Hematopoietic multipotent progenitor cell treated with erythropoietin and hydrocortisone succinate and interleukin-3 and kit ligand, for 8 days (in vitro differentiated cells): ENCODE measurements at places on chromosomes 7 and 10.
A peak's percentile ranks its signal among the peaks of the same experiment; 100 is the strongest.

DNA sequence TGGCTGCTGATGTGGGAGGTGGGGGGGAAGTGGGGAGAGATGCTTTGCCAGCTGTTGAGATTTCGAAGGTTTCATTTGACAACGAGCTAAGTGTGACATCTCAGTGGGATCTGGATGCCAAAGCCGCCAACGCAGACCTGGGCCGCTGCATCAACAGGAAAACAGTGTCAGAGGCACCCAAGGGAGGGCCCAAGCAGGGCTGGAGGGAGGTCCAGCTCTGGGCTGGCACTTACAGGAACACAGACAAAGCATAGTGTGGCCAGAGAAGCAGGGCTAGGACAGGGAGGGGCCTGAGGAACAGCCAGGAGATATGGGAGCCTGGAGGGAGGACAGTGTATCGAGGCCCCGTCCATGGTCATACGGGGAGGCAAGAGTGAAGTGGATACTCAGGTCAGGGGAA, 73.1 kb downstream of the GTF2IRD1 start:
- DNase-seq = no peak

DNA sequence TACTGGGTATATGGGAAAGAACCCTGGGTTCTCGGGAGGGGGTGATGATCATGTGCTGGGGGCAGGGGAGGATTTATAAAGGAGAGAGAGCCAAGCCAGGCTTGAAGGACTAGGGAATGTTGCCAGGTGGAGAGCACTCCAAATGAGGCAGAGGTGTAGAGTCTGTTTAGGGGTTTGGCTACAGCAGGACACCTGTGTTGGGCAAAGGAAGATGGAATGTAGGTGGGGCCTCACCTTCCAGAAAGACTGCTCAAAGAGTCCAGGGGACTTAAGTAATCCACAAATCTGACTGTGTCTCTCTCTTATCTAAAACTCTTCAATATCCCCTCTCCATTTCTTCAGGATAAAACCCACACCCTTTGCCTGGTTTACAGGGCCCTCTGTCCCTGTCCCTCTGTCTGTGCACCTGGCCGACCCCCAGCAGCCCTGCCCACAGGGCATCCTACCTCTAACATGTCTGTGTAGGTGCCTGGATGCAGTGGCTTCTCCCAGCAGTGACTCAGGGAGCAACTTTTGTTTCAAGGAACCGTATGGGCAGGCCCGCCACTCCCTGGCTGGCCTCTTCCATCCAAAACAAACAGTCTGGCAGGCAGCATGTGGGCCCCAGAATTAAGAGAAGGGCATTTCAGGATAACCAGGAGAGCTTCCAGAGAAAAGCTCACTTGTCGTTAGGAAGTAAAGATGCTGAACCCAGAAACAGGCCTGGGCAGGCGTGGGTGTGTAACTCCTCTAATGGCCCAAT, 10.6 kb upstream of the PLEKHA1 start:
- DNase-seq = no peak

DNA sequence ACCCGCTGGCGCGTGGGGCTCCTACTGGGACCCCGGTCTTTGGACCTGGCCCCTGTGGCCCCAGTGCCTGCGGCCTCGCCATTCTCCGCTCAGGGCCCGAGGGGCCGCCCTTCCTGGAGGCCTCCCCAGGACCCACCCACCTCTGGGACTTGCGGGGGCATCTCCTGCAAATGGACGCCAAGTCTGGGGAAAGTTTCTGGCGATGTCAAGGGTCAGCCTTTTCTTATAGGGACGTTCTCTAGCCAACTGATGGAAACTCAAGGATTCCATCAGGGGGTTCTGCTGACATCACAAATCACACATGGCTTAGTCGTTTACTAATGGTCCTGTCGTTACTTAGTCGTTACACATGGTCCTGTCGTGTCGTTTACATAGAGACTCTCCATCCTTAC, 57.7 kb upstream of the RHOBTB1 start:
- no peak for DNase-seq

DNA sequence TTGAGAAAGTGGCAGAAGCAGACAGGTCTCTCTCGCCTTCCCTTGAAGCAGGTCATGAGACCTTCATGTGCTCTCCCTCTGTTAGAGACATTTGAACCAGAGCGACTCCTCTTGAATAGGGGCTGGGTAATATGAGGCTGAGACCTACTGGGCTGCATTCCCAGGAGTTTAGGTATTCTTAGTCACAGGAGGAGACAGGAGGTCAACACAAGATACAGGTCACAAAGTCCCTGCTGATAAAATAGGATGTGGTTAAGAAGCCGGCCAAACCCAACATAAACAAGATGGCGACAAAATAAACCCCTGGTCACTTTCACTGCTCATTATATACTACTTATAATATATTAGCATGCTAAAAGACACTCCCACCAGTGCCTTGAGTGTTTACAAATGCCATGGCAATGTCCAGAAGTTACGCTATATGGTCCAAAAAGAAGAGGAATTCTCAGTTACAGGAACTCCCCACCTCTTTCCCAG, 43.5 kb upstream of the MSRB2 start:
- DNase-seq = no peak

DNA sequence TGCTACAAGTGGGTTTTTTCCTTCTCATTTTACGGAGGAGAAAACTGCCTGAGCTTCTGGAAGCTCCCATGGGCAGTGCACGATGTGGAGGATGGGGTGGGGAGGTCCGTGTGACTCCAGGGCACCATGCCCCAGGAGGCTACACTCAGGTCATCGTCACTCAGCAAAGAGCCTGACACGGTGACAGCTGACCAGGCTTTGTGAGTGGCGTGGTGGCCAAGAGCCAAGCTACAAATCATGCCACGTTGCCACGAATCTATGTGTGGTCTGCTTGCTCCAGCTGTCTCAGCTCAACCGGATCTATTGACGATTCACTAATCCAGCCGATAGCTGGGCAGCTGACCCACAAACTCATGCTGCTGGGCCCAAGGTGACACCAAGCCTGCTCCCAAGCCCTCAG, 27.6 kb upstream of the C10orf71 start:
- DNase-seq = no peak

DNA sequence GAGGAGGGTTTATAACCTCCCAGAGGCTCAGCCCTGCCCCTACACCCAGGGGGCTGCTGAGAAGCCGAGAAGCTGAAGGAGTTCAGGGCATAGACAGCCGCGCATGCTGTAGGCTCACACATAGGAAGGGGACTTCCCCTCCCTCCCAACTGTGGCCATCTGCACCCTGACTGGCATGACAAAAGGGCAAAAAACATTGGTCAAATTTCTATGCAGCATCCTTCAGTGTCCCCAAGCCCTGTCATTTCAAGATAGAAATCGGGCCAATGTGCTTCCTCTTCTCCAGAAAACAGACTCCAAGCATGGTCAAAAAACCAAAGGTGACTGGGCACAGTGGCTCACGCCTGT, 55.9 kb upstream of the MYL10 start:
- no peak for DNase-seq

DNA sequence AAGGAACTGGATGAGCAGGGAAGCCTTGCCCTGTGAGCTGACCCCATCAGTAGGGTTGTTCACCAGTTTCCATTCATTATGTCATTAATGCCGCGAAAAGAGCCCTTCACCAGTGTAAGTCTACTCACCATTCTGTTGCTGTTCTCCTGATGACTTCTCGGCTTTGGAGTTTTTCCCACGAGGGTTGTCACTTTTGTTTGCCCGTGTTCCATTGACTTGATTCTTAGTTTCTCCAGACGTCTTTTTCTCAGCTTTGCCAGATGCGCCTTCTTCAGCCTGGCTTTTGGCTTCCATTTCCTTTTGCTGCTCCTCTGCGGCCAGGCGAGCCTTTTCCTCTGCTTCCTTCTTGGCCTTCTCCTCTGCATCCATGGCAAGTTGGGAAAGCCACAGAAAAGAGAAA, 128.8 kb downstream of the PPP1R17 start:
- DNase-seq = no peak

DNA sequence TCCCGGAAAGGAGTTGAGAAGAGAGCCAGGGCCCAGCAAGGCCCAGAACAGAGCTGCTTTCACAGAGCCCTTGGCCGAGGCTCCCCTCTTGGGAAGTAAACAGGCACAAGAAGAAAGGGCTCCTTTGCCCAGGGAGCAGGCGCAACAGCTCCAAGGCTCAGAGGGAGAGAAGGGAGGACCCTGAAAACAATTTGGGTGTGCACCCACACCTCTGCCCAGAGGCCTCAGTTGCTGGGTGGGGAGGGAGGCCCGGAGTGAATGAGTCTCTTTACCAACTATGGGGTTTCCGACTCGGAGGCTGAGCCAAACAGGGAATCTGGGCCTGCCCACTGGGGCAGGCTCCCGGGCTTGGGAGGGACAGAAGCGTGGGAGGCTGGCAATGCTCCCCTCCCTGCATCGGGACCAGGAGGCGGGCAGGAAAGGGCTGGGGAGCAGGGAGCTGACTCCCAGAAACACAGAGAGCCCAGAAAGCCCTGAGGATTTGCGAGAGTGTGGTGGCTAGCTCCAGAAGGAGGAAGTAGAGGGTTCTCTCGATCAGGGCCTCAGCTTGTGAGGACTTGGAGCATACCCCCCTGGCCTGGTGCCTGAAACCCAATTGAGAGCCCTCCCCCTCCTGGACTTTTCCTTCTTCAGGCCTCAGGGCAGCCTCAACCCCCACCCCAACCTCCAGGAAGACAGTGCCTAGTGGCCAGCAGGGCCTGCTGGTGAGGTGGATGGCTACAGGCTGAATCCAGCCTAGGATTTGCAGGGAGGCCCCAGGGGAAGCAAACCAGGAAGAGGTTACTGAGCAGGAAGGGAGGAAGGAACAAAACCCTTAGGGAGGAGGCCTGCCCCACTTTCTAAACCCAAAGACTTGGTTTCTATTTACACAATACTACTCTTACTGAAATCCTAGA, 6.2 kb downstream of the C10orf105 start:
- no peak for DNase-seq

GRCh38 chr7:82443547-82444219, at the start of gene CACNA2D1:
Gene CACNA2D1, minus strand, starts transcription at chr7:82443777.
- DNase-seq = no peak

GRCh38 chr10:61337741-61338140, 115.4 kb downstream of the TMEM26 start:
- no peak for DNase-seq

- no peak for DNase-seq
Measured at GRCh38 chr7:14960721-14961120, 58.2 kb upstream of the DGKB start.

DNA sequence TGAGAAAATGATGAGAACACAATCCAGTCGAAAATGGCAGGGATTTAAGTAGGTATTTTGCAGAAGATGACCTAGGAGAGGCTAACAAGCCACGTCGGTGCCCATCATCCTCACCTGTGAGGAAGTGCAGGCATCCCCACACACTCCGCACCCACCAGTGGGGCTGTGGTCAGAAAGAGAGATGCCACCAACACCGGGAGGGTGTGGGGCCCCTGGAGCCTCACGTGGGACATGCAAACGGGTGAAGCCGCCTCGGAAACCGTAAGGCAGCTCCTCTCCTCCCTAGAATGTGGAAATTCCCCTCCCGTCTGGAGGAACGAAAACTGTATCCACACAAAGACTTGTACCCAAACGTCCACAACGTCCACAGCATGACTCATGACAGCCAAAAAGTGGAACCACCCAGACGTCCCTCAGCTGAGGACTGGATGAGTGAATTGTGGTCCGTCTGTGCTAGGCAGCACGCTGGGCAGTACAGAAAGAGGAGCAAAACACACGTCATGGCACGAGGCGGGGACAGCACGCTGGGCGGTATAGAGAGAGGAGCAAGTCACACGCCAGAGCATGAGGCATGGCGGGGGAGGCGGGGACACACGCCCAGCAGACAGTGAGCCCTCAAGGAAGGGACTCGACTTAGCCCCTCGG, 246.0 kb downstream of the ELFN1 start:
- no peak for DNase-seq

- peak; percentile 61 for DNase-seq
Measured at GRCh38 chr7:18345641-18346234, 149.8 kb upstream of the HDAC9 start.

DNA sequence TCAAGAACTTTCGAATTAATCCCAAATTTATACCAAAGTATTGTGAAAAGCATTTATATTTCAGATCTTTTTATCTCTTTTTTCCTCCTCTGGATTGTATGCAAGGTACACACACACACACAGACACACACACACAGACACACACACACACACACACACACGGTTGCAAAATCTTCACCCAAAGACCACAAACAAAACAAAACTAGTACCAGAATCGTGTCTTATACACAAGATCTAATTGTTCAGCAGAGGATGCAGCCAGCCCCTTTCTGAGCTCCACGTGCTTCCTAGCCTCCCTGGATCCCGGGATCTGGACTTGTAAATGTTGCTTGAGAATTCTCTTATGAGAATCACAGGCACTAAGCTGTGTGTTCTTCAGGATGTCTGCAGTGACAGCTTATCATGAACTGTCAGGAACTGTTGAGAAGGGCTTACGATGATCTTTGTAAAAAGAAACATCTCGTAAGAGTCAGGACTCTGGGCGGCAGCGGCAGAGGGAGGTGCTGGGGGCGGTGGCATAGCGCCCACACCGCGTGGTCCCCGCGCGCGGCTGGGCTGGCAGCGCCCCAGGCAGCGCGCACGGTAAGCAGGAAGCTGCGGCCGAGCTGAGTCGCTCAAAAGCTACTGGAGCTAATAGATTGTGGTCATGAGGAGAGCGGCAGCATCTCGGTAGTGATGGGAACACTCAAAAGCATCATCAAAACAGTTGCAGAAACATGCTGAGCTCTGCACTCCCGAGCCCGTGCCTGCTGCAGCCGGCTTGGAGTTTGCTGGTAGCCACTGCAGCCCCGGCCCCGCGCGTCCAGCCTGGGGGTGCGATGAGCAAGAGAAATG, 277.6 kb downstream of the GATA3 start:
- DNase-seq = peak; percentile 36

GRCh38 chr10:132336919-132337407, 5.0 kb downstream of the LRRC27 start:
- DNase-seq = peak; percentile 15

GRCh38 chr7:45911311-45911710, 9.8 kb downstream of the IGFBP3 start:
- DNase-seq = no peak

DNA sequence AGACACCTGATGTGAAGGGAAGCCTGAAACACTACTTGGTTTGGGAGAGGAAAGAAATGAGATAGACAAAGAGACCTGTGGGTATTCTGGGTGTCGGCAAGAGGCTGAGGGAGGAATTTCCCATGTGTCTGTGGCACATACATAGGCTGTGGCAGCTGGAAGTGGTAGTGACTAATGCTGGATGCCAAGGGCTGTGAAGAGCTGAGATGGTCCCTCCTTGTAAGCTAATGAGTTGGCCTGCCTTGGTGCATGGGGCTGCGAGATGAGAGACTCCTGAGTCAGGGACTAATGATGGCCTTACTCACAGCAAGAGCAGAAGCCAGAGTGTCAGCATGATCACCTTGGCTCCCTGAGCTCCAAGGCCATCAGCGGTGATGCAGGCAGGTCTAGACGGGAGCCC, 119.0 kb upstream of the EEPD1 start:
- no peak for DNase-seq

GRCh38 chr10:91974960-91975359, 51.4 kb downstream of the BTAF1 start:
- no peak for DNase-seq

DNA sequence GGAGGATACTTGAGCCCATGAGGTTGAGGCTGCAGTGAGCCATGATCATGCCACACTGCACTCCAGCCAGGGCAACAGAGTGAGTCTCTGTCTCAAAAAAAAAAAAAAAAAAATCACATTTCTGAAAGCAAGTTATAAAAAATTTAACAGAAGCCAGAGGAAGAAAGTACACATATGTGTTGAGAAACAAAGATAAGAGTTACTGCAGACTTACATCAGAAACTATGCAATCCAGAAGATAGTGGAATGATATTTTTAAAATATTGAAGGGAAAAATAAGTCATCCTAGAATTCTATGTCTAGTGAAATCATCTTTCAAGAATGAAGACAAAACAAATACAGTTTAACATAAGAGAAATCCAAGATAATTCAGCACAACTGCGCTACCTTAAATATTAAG, 46.9 kb downstream of the ZNF518A start:
- no peak for DNase-seq

- DNase-seq = no peak
Measured at GRCh38 chr10:106312087-106312486, 852.4 kb downstream of the SORCS1 start.
